AG10803 (cell line): ENCODE measurements at places on chromosomes 16 and 17.

GRCh38 chr16:22813223-22813947 lies 577 bp upstream of the HS3ST2 start:
- peak; percentile 23 for DNase-seq

DNA sequence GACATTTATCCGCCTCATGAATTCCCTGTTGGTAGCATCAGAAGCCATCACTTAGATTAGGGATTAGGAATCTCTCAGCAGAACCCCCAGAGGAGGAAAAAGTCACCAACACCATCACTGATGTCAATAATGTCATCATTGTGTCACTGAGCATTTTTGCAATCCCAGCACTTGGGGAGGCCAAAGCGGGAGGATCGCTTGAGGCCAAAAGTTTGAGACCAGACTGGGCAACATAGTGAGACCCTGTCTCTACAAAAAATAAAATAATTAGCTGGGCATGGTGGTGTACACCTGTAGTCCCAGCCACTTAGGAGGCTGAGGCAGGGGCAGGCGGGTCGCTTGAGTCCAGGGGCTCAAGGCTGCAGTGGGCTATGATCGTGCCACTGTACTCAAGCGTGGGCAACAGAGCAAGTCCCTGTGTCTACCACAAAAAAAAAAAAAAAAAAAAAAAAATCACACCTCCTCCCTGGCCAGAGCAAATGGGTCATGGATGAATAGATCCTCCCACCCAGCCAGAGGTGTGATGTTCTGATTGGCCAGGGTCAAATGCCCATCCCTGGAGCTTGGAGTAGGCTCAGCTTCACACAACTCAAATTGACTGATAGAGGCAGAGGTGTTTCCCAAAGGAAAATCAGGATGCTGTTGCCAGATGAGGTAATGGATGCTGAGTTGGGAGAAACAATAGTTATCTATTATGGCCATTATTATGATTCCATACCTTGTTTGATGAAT lies 31.6 kb downstream of the VWA3A start:
- no peak for DNase-seq

DNA sequence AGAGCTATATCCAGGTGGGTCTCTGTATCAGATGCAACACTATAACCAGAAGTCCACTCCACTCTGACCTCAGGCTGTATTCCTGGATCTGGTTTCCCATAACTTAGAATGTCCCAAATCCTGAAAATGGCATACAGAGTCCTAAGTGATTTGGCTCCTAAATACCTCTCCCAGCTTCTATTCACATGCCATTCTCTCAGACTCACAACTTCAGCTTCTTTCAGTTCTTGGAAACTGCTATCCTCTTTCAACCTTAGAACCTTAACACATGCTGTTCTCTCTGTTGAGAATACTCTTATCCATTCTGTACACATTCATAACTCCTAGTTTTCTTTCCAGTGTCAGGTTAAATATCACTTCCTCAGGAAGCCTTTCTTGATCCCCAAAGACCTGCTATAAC lies 132.0 kb downstream of the BRIP1 start:
- DNase-seq, result peak; percentile 6

- DNase-seq, result no peak
Measured at GRCh38 chr17:46788796-46789195, 29.7 kb downstream of the WNT3 start.

GRCh38 chr16:84810518-84811273 lies 9.1 kb upstream of the CRISPLD2 start:
- DNase-seq, result peak; percentile 85

- DNase-seq, result no peak
Measured at GRCh38 chr16:77330332-77331042, 104.3 kb downstream of the ADAMTS18 start.

DNA sequence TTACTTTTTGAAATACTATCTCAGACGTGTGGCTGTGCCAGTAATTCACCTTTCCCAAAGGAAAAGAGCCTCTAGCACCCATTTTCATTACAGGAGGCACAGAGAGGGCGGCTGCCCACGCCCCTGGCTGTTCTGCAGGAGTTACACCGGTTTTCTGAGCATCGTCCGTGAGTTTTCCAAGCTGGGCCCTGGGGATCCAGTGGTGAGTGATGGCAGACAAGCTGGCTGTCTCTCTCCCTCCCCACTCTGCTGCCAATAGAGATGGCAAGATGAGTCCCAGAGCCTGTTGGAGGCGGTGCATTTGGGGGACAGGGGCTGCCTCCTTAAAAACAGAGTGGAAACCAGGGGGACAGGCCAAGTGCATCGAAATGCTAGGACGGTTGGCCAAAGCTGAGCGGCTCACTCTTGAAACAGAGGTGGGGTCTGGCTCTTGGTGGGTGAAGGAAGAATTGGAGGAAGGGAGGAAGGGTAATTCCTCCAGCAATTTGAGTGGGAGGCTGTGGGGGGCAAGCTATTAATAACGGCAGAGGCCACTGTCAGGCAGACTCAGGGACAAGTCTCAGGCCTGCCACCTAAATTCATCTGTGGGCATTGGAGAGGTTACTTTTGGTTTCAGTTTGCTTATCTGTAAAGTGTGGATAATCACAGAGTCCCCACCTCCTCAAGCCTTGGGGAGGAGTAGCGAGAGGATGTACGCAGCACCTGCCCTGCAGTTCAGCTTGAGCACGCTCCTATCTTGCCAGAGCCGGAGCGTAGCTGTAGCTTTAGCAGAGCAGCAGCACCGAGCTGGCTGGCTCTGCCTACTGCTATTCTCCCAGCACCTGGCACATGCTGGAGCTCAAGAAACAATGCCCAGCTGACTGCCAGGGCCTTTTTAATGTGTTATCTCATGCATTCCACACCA lies 7.5 kb upstream of the NOS2 start:
- no peak for DNase-seq

DNA sequence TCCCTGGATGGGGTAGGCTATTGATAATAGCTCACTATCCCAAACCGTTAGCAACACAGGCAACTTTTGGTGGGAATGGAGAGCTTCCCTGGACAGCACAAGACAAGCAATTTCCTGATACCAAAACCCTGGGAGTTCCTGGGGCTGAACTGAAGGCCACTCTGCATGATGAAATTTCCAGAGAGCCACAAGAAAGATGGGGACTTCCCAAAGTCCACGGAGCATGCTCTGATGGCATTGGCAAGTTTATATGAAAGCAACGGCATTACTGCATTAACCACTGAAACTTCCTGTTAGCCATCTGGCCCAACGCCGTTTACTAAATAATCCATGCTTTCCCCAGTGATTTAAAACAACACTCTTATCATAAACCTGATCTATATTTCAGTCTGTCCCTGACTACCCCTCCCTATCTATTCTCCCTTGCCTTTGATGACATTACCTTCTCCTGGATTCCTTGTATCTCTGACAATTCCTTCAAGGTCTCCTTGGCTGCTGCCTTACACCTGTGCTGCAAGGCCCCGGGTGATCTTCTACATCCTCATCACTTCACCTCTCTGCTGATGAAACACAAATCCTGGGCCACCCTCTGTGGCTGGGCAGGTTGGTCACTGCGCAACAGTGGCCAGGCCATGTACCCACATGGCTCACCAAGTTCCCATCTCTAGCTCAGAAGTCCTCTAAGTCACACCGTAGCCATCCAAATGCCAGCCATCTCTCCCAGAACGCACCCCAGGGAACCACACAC lies 108.5 kb upstream of the RCVRN start:
- DNase-seq, result peak; percentile 78

DNA sequence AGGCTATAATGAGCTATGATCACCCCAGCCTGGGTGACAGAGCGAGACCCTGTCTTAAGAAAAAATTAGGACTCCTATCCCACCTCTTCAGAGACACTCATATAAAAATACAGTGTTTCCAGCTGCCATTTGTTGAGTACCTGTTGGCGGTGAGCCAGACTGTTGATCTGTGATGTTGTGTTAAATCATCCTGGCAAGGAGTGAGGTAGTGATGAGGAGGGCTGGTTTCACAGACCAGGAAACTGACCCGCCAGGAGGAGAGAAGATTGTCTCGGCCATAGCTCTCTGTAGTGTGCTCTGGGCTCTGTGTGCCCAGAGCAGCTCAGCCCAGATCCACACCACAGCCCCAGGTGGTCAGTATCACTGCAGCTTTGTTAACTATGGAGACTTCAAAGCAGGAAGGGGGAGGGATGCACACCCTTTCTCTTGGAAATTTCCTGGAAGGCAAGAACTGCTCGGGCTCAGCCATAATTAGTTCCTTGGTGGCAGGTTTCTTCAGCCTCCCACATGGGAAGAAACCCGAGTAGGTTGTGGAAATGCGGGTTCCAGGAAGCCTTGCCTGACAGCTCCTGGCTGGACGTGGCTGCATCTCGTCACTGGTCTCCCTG lies 343.0 kb downstream of the SNX29 start:
- DNase-seq, result no peak

- peak; percentile 48 for DNase-seq
Measured at GRCh38 chr17:62703776-62704380, 76.4 kb downstream of the MRC2 start.

DNA sequence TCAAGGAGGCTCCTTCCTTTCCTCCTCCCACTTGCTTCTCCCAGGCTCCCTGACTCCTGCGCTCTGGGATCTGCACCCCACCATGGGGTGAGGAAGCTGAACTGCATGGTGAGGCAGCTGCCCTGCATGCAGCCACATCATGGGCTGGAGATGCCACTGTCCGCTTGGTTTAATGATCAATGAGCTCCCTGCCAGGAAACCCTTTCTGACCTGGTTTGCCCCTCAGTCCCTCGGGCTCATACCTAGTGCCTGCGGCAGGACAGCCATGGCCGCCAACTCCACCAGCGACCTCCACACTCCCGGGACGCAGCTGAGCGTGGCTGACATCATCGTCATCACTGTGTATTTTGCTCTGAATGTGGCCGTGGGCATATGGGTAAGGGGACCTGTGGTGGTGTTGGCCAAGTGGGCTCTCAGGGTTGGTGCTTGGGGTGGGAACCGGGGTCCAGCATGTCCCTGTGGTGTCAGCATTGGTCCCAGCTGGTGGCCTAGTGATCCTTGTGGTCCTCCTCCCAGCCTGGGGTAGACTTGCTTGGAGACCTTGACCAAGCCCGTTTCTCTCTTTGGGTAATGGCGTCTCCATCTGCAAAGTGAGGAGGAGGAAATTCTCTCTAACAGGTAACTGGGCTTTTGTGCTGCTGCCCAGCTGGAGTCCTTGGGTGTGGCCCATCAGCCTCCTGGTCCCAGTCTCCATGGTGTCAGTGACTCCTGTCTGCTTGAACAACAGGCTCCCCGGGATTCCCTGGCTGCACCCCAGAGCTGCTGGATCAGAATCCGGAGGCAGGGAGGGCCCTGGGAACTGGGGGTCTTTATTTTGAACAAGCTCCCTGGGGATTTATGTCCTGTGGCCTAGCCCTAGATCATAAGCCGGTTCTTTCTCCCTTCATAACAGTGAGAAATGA lies at the start of gene SLC5A10:
Gene SLC5A10 (plus strand): TSS at position 225 of the 902 bp plus-strand sequence. CDS start 41 bp downstream, at position 266.
- no peak for DNase-seq

GRCh38 chr17:79983456-79983855 lies 52.2 kb downstream of the TBC1D16 start:
- DNase-seq, result no peak

- DNase-seq, result no peak
Measured at GRCh38 chr16:66258916-66259845, 107.3 kb upstream of the CDH5 start.

GRCh38 chr16:81163671-81164070 lies 67.5 kb upstream of the GCSH start:
- DNase-seq, result no peak

- DNase-seq, result no peak
Measured at GRCh38 chr16:82960918-82961317, 334.1 kb downstream of the CDH13 start.

DNA sequence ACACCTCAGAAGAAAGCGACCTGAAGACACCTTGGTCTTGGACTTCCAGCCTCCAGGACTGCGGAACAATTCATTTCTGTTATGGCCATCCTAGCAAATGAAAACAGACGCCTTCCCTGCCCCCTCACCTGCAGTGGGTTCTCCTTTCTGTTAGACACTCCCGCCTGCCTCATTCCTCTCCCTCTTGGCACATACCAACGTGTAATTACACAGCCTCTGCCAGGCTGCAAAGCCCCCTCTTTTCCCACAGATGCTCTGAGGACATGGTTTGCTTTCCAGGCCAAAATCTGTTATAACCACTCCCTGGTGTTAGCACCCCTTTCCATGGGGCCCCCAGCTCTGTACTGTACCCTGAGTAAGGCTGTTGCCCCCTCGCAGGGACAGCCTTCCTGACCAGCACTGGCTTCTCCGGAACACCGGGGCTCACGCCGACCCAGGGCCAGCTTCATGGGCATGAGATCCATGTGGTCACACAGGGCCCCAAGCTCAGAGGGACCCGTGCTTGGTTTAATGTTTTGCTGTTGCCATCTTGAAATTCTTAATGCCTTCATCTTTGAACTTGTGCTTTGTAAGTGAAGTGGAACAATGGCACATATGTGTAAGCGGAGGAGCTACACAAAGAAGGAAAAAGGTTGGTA lies 64.1 kb downstream of the SDK2 start:
- no peak for DNase-seq

DNA sequence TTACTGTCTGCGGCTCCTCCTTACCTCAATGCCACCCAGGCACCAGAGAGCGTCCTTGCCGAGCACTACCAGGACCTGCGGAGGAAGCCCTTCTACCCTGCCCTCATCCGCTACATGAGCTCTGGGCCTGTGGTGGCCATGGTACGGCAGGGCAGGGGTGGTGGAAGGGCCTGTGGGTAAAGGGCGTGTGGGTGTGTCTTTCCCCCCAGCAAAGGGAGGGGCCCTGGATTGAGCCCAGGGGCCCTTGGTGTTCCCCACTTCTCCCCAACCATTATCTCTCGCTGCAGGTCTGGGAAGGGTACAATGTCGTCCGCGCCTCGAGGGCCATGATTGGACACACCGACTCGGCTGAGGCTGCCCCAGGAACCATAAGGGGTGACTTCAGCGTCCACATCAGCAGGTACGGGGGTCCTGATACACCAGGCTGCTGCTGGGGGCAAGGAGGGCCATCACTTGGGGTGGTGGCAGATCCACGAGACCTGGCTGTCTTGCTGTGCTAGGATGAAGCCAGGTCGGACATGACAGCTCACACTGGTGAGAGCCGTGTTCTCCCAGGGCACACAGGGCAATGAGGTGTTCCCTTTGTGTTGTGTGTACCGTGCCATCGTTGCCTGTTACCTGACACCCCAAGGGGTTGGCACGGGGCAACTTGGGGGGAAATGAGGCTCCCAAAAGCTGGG lies 2.2 kb upstream of the DECR2 start:
- DNase-seq, result no peak

DNA sequence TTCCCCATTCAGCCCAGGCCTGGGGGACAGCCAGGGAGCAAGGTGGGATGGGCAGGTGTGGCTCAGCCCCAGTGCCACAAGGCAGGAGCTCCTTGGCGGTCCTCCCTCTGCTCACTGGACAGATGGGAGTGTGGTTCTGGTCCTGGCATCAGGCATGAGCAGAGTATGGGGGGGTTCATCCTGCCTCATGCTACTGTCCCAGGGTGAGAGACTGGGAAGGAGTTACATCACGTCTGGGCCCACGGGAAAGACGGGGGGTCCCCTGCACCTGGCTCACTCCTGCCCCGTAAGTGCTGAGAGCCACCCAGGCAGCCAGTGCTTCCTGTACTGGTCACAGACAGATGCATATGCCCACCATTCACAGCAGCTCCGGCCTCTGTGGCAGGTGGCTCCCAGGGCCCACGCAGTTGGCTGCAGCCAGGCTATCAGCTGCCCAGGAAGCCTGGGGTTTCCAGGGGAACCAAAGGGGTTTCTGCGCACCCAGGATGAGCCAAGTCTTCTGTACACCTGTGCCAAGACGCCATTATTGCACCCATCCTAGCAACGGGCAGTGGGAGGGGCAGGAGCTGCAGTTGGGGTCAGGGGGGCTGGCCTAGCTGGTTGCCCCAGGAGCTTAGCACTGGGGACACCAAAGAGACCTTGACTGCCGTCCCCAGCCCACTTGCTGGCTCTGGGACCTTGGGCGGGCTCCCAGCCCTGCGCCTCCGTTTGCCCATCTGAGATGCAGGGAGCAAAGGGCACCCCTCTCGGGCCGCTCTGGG lies 1.9 kb downstream of the BAIAP3 start:
- DNase-seq, result no peak

GRCh38 chr17:40563220-40564052 lies 1.8 kb downstream of the CCR7 start:
- no peak for DNase-seq
